ENCODE measurements at places on chromosomes 5 and 9.

- no peak for DNase-seq
These were observed 48.6 kb downstream of the DUSP1 start for GRCh38 chr5:172722327-172722815.

GRCh38 chr9:93860694-93861658, 94.2 kb downstream of the BARX1 start:
- no peak for DNase-seq

DNA sequence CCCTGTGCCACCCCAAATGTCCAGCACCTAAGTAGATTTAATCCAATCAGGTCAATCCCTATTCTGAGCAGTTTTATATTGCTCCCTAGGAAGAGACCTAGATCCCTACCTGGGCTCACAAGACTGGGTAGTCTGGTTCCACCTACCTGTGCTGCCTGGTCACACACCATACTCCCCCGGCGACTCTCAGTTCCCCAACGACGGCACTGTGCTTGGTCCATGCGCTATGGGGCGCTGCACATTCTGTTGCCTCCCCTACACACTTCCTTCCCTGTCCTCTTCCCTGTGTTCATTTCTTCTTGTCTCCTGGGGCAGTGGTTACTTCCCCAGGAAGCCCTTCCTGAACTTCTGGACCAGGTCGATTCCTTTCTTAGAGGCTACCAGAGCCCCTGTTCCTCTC, 109.9 kb upstream of the IL12B start:
- DNase-seq, result no peak

- DNase-seq, result no peak
These were observed 652.4 kb downstream of the PDE4D start for GRCh38 chr5:59241119-59241518.

- DNase-seq, result no peak
These were observed 134.9 kb downstream of the TMEM167A start for GRCh38 chr5:82942083-82942881.

DNA sequence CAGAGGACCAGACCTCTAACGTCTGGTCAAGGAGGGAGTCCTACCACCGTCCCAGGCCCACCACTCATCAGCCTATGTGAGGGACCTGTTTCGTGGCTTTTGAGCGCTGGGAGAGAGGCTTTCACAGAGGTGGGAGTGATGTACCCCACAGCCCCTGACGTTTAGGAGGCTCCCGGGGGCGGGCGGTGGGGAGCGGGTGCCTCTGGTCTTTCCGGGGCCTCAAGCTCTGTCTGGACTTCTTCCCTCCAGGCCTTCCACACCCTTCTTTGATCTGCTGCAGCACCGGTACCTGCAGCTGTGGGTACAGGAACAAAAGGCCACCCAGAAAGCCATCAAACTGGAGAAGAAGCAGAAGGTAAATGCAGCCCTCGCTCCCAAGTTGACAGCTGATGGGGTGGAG, 45.1 kb upstream of the BARHL1 start:
- DNase-seq, result no peak

- no peak for DNase-seq
These were observed 4.3 kb downstream of the SPINK4 start for GRCh38 chr9:33244137-33244784.

GRCh38 chr9:113290052-113290607, 13.0 kb downstream of the RNF183 start:
- no peak for DNase-seq

GRCh38 chr9:106177216-106177615, 482.9 kb downstream of the TMEM38B start:
- DNase-seq, result no peak

DNA sequence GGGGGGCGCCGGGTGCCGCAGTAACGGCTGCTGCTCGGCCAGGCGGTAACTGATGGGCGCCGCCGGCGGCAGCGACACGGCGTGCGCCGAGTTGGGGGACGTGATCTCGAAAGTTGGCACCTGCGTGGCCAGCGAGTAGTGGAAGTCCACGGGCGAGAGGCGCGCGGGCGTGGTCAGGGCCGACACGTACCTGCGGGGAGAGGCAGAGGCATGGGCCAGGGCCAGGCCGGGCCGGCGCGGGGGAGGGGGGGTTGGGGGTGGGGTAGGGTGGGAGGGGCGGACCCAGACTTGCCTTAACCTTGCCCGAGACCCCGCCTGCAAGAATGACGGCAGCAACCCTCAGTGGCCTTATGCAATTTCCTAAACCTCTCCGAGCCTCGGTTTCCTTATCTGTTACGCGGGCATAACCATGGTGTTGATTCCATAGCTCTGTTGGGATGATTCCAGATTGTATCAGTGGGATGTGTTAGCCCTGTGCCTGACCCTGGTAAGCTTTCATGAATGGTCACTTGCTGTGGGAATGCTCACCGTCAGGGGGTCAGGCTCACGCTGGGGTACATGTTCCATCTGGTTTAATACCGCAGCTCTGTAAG, 53.0 kb downstream of the PSD2 start:
- no peak for DNase-seq

- DNase-seq, result no peak
These were observed 35.1 kb downstream of the GRIA1 start for GRCh38 chr5:153525536-153525935.

- no peak for DNase-seq
These were observed 6.5 kb downstream of the EFCAB9 start for GRCh38 chr5:172200476-172200875.

- DNase-seq, result no peak
These were observed 185.0 kb downstream of the DAB2IP start for GRCh38 chr9:121836366-121836885.

- no peak for DNase-seq
These were observed 2.2 kb upstream of the DPP7 start for GRCh38 chr9:137116728-137117127.

- DNase-seq, result no peak
These were observed 333.9 kb upstream of the TLE4 start for GRCh38 chr9:79237861-79238260.

- DNase-seq, result no peak
These were observed 44.9 kb downstream of the GRAMD2B start for GRCh38 chr5:126468091-126468490.

GRCh38 chr9:117825609-117826347, 121.6 kb downstream of the TLR4 start:
- DNase-seq, result no peak

- DNase-seq, result no peak
These were observed 7.8 kb upstream of the SLC6A19 start for GRCh38 chr5:1193591-1193985.

GRCh38 chr5:149932445-149933350, 11.9 kb downstream of the PDE6A start:
- DNase-seq, result no peak

DNA sequence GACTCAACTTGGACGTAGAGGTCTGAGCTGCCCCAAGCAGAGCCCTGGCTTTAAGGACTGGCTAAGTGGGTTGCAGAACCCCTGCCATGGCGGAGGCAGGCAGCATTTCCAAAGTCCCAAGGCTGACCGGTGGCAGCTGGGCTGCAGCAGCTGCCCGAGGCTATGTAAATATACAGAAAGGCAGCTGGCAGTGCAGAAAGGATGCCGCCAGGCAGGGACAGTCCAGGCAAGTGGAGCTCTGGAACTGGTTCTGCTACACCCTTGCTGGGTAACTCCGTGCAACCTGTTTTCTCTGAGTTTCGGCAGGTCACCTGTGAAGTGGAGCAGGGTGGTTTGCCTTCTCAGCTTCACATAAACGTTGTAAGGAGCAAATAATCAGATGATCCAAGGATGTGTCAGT, 46.0 kb downstream of the SHB start:
- DNase-seq, result peak; percentile 53

DNA sequence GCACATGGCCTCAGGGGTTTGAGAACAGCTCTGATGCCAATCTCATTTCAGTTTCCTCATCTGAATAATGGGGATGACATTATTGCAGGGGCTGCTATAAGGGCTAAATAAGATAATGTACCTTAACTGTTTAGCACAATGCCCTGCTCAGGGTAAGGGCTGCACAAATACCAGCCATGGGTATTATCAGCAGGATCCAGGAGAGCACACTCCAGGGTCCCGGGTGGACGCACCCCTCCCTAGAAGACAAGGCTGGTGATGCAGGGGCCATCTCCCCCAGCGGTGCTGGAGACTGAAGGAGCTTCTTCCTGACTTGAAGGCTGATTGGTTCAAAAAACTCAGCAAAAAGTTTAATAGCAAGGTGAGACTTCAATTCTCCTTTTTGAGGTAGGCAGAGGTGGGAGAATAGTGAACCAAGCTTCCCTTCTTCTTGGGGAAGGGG, 2.7 kb upstream of the CXXC5 start:
- no peak for DNase-seq

GRCh38 chr9:127875306-127875966, 2.0 kb downstream of the AK1 start:
- no peak for DNase-seq

DNA sequence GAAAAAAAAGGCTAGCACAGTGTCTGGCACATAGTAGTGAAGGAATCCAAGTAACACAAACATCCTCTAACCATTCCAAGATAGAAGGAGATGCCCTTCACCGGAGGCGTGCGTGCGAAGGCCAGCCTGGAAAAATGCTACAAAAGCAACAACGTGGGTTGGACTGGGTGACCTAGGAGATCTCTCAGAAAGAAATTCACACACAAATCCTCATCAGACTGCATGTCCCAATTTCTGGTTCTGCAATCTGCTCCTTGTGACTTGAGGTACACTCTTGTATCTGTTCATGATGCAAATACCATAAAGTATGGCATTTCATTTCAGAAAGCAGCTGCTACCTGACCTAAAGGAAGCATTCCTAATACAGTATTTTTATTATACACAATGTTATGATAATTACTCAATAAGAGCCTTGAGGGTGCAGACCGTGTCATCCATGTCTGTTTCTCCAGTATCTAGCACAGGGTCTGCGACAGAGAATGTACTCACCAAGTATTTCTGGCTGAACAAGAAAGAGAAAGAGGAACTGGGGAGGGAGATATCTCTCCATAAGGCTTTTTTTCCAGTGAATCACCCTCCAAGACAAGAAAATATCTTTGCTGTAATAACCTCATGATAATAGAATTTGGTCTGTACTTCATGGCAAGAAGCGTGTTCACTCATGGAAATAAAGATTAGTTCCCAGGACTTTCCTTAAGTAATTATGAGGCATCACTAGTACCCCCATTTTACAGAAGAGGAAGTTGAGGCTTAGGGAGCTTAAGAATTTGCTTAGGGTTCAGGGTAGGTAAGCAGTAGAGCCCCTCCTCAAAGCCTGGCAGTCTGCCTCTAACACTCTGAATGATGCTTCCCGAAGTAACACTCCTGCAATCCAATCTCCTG, 138.3 kb downstream of the CDK5RAP2 start:
- no peak for DNase-seq

GRCh38 chr9:114405294-114406034, 17.7 kb upstream of the AKNA start:
- no peak for DNase-seq

GRCh38 chr5:56535347-56535746, 280.0 kb upstream of the MAP3K1 start:
- DNase-seq, result no peak

DNA sequence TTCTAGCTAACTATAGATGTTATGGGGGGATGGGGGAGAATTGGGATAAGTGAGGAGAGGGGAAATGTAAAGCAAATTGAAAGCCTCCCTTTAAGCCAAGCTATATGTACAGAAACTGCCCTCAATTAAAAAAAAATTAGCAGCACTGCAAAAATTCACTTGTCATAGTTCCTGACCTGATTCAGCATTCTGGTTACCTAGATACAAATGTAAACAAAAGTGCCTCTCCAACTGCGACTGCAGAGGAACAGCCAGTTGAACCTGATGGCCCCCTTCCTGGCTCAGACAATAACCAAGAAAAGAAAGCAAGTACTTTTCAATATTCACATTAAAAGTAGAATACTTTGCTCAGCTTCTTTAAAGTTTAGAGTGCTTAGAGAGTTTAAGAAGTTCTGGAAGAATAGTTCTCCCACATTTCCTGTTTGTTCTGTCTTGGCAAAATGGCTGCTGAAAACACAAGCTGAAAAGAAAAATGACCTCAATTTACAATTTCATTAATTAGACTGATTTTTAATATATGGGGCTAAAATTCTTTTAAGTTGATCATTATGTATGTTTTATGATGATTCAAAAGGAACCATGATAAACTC, 1.5 kb downstream of the FAM81B start:
- DNase-seq, result no peak

DNA sequence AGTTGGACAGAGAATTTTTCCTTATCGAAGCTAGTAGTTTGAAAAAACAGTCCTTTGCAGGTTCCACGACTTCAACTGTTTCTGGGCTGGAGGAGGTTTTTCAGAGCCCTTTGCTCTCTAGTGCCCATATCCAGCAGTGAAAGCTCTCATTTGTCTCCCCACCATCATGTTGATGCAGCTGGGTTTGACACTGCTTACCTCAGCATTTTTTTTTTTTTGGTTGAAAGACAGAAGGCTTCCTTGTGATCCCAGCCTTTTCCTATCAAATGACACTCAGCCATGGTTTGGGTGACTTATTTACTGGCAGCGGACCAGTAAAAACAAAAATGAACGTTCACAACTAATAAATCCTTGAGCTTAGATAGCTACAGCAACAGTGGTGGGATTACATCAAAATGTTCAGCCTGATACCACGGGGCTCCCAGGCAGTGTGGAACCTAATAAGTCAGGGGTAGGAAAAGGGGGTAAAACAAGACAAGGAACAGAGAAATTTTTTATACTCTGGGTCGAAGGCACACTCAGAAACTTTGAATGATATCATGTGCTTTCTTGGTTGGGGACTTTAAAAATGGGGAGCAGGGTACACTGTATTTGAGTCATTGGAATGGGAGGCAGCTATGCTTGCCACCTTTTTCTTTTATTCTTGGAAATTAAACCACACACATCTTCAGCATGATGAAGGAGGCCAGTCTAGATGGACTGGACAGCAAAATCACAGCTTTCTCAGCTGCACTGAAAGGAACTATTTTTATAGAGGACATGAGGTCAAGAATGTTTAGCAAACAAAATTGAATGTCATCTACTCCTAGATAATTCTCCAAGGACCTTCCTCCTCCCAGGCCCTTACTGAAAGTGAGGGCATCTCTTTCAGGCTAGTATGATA, 308.9 kb upstream of the MPDZ start:
- no peak for DNase-seq

GRCh38 chr5:114634967-114635901, 273.4 kb downstream of the KCNN2 start:
- no peak for DNase-seq

DNA sequence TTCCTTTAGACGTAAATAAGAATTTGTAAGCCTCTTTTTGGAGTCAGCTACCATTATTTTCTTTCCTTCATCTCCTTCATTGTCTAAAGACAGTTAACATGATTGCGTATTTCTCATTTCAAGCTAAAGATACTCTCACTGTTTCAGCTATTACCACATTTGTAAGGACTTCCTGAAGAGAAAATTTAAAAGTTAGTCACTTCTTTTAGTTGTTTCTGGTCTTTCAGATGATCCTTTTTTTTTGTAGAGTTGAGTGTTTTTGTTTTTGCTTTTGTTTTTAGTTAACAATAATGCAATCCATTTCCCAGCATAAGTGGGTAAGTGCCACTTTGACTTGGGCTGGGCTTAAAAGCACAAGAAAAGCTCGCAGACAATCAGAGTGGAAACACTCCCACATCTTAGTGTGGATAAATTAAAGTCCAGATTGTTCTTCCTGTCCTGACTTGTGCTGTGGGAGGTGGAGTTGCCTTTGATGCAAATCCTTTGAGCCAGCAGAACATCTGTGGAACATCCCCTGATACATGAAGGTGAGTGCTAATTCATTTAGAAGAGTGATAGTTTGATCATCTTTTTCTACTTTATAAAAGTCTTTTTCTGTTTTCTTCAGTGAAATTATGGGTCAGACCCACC, 2.0 kb downstream of the IL31RA start:
- DNase-seq, result no peak

All from NCI-H2081 treated with DMSO at 0.1 percent for 48 hours (cell line).